ENCODE measurements at places on chromosomes 7 and 10.
A peak's percentile ranks its signal among the peaks of the same experiment; 100 is the strongest.

DNA sequence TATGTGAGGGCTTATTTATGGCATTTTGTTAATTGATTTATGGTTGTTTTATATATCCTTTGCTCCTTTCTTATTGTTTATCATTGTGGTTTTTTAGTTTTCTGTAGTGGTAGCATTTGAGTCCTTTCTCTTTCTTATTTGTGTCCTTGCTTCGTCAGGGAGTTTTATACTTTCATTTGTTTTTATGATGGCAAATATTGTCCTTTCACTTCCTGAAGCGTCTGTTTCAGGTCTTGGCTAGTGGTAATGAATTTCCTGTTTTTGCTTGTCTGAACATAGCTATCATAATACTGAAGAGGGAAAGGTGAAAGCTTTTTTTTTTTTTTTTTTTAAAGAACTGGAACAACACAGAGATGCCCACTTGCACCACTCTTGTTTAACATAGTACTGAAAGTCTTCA is 228.2 kb downstream of the ATRNL1 start:
- no peak for DNase-seq

DNA sequence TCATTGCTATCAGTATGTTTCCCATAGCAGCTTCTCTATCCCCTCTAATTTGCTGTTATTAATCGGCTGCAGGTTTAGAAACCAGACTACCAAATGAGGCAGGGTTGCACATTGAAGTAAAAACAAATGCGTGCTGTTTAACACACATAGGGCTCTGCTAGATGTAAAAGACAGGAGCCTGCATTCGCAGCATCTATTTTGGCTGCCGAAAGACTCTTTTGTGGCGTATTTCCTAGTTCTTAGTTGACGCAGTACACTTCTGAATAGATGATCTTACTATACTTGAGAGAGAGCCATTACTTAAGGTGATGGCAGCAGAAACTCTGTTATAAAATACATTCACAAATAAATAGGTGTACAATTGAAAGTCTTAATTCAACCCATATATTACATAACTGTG is 21.4 kb downstream of the SGCE start:
- DNase-seq: no peak

DNA sequence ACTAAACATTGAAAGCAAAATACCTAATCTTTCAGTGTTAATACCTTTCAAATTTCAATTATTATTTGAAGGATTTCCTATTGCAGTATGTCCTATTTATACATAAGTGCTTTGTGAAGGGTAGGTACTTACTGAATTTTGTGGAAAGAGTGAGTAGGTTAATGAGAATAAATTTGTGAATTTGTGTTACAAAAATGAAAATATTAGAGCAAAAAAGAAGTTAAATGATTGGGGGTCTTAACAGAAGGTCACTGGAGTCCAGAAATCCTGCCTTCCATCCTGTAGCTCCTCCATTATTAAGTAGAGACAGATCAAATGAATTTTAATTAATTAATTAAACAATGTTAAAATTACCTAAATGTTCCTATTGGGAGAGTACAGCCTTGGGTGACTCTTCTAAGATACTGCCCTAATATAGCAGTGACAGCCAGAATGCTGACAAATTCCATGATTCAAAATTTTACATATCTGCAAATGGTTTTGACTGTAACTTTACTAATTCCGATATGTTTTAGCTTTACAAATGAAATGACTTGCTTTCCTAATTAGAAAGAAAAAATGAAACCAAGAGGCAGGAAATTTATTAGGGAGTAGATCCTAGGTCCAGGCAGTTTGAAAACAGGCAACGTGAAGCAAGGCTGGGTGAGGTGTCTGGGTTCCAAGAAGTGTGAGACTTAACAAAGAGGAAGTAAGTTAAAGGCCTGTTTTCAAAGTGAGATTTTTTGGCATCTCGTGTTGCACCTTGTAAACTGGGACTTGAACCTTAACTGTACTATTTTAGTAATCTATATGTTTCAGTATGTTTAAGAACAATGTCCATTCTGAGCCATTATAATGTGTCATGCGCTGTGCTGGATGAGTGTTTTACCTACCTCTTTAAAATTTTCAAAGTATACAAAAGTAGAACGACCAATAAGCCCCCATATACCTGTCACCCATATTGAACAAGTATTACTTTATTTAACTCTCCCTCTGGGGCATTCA is 1.5 kb downstream of the PIK3CG start:
- no peak for DNase-seq

DNA sequence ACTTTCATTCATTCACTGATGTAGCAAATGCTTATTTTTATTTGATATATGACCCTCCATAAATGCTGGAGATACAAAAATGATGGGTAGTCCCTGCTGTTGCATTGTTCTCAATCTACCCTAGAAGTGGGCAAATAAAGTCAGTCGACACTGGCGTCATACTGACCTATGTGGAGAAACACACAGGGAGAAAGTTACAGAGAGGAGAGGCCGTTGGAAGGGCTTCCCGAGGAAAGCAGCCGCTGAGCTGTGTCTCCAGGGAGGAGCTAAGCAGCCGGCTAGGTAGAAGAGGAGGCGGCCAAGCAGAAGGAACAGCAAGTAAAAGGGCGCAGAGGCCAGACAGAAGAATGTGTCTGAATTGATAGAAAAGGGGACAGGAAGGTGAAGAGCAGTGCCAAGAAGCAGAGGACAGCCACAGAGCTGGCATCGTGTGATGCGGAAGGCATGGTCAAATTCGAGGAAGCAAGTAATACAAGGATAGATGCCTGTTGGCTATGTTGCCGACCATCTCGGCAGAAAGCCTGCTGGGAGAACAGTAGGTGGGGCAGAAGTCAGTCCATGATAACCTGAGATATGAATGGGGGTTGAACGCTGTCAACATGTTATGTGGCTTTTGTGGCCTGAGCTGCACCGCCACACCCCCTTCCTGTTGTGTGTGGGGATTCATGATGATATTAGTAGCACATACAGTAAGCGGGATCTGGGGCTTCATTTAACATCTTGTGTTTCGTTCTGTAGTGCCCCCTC is 25.9 kb downstream of the ST8SIA6 start:
- DNase-seq: peak; percentile 49

DNA sequence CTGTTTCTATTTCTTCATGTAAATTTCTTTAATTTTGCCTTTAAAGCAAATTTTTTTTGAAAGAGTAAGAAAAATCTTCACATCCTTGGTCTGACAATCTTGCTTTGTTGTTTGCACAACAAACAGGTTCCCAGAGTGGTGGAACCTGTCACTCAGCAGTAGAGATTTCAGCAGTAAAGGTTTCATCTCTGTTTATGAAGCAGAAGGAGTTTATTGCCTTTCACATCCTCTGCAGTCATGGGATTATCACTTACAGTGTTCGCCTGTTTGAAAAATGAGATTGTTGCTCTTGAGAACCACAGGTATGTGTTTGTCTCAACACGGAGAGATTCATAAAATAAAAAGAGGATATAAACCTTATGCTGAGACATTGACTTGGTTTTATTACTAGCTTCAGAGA is 342.6 kb downstream of the IPMK start:
- no peak for DNase-seq

DNA sequence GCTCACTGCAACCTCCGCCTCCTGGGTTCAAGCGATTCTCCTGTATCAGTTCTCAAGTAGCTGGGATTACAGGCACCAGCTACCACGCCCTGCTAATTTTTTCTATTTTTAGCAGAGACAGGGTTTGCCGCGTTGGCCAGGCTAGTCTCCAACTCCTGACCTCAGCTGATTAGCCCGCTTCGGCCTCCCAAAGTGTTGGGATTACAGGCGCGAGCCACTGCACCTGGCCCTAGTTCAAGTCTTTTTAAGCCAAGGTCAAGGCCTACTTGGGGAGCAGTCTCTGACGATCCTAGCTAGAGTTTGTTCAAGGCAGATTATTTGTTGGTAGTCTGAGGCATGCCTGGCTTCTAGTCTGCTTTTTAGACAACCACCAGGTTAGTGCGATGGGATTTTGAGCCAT is 709.5 kb upstream of the COBL start:
- DNase-seq: no peak

DNA sequence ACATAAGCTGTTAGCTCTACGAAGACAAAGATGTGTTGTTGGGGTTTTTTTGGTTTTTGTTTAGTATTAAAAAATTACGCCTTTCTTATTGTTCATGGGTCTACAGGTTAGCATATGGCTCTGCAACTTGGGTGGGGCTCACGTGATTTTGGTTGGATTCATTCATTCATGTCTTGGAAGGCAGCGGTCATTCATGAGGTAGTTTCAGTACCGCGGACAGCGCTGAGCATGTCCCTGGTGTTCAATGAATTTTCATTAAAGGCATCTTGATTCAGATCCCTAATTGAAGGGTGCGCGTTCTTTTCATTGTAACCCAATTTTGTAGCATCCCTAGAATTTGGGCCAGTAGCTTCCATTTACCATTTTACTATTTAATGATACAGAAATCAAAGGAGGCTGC is 42.9 kb upstream of the TCERG1L start:
- no peak for DNase-seq
